ENCODE measurements at places on chromosomes 11 and 22. TPM values are rescaled to one million over a fixed set of nuclear protein-coding genes. Genes with fewer than 3 reads are reported as not detected.

OR10A2 gene
- total RNA-seq, result not detected

PNPLA3 gene
- 0.60 TPM for total RNA-seq

DNA sequence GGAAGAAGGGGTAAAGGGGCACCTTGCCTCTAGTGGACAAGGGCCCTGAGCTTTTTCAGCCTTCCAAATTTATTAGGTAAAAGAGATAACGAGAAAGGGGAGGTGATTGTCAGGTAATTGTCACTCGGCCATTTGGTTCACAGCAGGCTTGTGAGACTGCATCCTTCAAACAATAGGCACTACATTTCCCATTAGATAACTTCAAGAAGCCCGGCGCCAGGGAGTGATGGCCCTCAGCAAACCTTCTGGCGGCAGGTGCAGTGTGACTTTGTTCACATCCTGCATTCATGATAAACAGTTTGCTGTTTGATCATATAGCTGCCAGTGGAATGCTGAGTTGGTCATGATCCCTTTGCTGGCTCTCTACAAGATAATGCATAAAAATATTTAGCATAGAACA is 185.1 kb downstream of the CWF19L2 start:
- H3K4me1 ChIP-seq, result no peaks in the 10 kb centered on the region
- H3K27me3 ChIP-seq, result no peaks in the 10 kb centered on the region
- DNase-seq, result no peak
- H3K4me3 ChIP-seq, result no peak overlapping the region

- no peaks in the 10 kb centered on the region for H3K36me3 ChIP-seq
- H3K4me3 ChIP-seq, result no peak overlapping the region
- H3K27ac ChIP-seq, result no peak overlapping the region
- no peak for DNase-seq
- no peaks in the 10 kb centered on the region for H3K4me1 ChIP-seq
- no peaks in the 10 kb centered on the region for H3K27me3 ChIP-seq
These were observed 10.2 kb upstream of the ALG8 start for GRCh38 chr11:78149646-78150045.

DNA sequence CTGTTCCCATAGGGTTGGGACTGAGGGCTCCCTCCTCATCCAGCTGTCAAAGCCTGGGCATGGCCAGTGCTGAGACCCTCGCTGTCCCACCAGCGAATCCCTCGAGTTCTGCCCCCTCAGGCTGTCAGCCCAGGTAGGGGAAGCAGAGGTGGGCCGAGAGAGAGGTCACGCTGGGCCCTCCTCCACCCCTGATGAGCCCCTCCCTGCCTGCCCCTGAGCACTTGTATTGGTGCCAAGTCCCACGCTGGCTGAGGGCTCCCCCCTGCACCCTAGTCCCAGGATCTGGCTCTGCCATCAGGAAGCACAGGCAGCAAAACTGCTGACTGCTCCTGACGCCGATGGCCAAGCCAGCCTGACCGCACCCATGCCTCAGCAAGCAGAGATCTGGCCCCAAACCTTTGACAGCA is 3.3 kb downstream of the PRR33 start:
- H3K27me3 ChIP-seq, result no peaks in the 10 kb centered on the region
- peak overlapping the region; percentile 73 for H3K4me3 ChIP-seq
- H3K27ac ChIP-seq, result no peak overlapping the region
- peaks cover 34% of the 10 kb centered on the region for H3K4me1 ChIP-seq
- H3K36me3 ChIP-seq, result peaks cover 6% of the 10 kb centered on the region
